ENCODE measurements at places on chromosomes 5 and 9.

- no peak for DNase-seq
Measured at GRCh38 chr9:124190761-124191160, 67.0 kb upstream of the NEK6 start.

DNA sequence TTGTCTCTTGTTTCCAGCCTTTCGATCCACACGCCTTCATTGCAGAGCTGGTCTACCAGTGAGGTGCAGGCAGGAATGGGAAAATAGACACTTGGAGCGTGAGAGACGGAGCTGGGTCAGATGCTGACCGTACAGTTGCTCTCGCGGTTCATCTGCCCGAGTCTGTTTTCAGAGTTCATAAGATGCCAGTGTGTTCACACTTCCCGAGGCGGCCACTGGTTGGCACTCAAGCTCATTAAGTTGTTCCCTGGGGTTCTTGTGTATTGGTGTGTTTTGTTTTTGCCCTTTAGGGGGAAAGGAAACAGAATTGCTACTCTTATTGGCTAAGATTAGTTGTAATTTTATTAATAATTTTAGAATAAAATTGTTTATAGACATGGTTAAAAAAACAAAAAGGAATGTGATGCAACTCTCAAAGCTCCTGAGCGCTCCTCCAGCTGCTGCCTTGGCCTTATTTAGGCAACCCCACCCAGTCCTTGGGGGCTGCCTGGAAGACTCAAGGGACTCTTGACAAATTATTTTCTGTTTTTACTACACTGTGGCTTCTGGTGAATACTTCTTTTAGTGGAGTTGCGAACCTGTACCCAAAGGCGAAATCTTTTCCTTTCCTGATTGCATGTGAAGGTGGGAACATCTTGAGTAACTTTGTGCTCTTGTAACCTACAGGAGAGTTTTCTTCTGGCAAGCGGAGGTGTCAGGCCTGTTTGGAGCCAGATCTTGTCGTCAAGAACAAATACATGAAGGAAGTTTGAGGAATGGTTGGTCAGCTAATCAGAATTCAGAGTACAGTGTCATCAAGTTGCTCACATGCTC lies 146.1 kb downstream of the MAST4 start:
- DNase-seq: no peak

GRCh38 chr5:142841511-142842265 lies 71.5 kb downstream of the ARHGAP26 start:
- no peak for DNase-seq

DNA sequence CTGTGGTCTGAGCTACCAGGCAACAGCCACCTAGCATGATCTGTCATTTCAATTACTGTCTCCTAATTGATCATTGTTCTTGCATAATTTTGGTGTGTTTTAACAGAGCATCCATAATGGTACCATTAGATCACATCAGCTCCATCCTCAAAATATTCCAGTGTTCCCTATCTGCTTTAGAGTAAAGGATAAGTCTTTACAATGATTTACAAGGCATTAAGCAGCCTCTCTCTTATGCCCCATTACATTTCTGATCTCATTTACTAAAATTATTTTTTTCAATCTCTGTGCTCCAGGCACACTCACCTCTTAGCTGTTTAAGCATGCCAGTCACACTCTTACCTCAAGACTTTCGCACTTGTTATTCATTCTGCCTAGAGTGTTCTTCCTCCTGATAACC lies 389.9 kb upstream of the PTPRD start:
- DNase-seq: no peak

DNA sequence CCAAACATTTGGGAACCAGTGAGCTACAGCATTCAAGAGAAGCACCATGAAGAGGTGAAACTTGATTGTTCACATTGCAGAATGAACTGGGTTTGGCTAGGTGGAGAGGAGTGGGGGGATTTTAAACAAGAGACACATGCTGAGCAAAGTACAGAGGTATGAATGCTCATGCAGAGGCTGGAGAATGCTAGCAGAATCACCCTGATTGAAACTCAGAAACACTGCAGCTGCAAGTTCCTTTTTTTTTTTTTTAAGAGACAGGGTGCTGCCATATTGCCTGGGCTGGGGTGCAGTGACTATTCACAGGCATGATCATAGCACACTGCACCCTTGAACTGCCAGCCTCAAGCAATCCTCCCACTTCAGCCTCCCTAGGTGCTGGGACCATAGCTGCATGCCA lies 35.1 kb downstream of the DENND1A start:
- DNase-seq: no peak

DNA sequence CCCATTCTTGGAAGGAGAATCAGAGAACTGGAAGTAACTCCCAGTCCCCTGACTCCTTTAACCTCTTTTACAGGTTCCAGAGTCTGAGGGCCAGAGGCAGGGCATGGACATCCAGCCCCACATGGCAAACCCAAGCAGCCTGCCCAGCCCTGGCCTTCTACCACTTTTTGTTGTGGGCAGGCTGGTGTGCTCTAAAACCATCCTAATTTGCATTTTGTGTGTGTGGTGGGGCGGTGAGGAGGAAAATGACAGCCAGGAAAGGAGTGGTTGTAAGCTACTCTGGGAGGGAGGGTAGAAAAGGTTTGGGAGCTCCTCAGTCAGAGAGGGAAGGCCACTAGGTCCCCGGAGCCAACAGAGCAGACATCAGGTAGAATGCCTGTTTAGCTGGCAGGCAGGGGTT lies 90.6 kb downstream of the PSD2 start:
- DNase-seq: no peak

- DNase-seq: no peak
Measured at GRCh38 chr5:71932131-71932654, 175.1 kb upstream of the MAP1B start.

DNA sequence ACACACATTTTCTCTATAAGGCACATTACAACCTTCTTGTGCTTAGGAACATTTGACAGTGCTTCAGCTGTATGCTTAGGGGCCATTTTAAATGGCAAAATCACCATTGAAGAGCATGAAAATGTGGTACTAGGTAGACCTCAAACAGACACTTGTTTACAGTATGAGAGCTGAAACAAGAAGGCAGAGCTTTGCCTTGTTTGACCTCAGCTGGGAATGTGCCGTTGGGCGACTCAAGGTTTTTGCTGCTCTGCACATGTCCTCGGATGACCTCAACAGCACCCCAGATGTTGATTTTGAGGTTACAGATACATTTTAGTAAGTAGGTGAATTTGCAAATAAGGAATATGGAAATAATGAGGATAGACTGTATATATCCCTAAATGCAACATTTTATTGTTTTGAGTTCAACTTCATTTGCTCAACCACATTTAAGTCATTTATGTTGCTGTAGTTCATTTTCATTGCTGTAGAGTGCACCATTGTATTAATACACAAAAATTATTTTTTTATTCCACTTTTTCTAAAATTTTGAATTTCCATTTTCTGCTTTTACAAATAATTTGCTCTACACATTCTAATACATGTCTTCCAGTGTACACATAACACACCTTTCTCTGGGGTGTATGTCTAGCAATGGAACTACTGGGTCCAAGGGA lies 206.8 kb downstream of the NR3C1 start:
- DNase-seq: no peak

GRCh38 chr9:134128727-134129679 lies 6.9 kb upstream of the WDR5 start:
- no peak for DNase-seq

DNA sequence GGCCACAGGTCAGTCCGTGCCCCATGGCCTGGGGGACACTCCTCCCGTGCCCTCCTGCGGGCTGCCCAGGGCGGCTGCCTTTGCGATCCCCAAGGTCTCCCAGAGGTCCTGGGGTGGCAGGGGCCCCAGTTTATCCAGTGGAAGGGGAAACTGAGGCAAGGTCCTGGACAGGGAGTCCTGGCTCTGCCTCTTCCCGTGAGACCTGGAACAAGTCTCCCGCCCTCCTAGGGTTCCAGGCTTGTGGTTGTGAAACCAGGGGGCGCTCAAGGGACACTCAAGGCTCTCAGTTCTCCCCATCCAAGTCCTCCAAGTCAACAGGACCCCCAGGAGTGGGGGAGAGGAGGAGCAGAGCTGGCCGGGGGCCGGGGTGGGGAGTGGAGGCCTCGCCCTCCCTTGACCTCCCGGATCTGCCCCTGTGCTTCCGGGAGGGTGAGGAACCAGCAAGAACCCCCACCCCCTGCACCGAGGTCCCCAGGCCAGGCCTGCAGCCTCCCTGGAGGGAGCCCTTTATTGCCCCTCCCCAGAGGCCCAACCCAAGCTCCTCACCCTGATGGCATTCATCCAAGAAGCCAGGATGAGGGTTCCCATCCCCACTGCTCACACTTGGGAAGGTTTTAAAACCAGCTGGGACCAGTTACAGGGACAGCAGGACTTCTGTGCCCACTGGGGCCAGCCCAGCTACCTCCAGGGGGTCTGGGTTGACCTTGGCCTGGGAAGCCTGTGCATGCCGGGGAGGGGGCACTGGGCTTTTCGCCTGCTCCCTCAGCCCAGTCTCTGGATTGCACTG lies 24.7 kb upstream of the TMEM250 start:
- DNase-seq: peak; percentile 26

DNA sequence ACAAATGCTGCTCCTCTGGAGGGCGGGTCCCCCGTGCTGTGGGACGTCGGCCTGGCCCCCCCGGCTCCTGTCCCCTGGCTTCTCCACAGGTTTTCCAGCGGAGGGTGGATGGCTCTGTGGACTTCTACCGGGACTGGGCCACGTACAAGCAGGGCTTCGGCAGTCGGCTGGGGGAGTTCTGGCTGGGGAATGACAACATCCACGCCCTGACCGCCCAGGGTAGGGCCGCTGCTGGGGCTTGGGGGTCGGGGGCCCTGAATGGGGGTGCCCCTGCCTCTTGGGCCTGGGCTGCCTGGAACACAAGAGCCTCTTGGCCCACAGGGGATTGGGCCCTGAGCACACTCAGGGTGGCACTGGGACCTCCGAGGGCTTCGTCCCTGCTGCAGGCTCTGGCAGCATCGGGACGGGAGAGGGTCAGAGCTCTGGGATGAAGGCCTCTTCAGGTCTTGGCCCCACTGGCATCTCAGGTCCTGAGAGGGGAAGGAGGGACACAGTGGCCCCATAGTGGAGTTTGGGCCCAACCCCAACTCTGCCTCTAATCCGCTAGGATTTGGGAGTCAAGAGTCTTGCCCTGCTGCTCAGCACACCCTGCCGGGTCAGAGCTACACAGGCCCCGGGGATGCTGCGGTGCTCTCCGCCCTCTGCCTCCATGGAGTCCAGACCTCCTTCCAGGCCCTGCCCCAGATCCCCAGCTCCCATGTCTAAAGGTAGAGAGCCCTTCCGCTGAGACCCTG lies 5.2 kb downstream of the FCN2 start:
- no peak for DNase-seq

DNA sequence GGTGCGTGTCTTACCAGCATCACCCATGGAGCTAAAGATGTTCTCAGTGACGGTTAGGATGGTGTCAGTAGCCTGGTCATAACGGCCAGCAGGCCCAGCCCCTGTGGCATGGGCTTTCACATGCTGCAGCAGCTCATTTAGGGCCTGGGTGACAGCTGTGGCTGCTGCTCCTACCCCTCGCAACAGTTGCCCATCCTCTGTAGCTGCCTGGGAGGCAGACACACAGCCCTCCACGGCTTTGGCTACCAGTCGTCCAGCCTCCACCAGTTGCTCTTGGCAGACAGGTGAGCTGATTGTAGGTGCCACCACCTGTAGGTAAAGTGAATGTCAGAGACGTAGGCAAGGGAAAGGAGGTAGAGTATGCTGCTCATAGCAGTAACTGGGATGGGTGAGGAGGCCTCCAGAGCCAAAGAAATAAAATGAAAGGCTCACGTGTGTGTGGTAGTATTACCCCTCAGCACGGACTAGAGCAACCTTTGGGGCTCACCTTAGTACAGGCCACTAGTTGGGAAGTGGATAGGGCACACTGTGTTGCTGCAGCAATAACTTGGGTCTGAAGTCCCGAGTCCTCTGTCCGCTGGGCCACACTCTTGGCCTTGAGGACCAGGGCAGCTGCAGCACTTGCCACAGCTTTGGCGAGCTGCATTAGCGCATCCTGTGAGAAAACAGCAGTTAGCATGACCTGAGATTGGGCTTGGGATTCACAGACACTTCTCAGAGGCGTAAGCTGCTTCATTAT lies 14.7 kb downstream of the TLN1 start:
- no peak for DNase-seq

DNA sequence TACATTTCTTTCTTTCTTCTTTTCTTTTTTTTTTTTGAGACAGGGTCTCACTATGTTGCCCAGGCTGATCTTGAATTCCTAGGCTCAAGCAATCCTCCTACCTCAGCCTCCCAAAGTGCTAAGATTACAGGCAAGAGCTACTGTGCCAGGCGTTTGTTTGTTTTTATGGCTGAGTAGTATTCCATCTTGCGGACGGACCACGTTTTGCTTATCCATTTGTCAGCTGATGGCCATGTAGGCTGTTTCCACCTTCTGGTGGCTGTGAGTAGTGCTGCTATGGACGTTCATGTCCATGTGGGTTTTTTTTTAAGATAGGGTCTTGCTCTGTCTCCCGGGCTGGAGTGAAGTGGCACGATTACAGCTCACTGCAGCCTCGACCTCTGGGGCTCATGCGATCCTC lies 2.5 kb downstream of the DOK3 start:
- no peak for DNase-seq

DNA sequence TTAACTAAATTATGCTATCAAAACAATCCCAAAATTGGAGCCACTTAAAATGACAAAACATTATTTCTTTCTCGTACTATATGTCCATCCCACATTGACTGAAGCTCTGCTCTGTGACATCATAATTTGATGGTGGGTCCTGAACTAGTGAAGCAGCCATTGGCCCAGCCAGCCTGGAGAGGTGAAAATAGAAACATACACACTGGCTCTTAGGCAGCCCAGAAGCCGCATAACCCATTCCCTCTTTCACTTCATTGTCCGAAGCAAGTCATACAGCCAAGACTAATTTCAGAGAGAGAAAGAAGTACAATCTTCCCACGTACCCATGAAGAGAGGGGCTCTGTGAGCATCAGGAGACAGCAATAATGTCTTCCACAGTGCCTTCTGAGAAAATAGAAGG lies 342.5 kb downstream of the NFIB start:
- DNase-seq: no peak

GRCh38 chr5:139061856-139062255 lies 136.3 kb downstream of the SIL1 start:
- no peak for DNase-seq

- DNase-seq: no peak
Measured at GRCh38 chr9:137355761-137356365, 53.8 kb upstream of the NRARP start.

DNA sequence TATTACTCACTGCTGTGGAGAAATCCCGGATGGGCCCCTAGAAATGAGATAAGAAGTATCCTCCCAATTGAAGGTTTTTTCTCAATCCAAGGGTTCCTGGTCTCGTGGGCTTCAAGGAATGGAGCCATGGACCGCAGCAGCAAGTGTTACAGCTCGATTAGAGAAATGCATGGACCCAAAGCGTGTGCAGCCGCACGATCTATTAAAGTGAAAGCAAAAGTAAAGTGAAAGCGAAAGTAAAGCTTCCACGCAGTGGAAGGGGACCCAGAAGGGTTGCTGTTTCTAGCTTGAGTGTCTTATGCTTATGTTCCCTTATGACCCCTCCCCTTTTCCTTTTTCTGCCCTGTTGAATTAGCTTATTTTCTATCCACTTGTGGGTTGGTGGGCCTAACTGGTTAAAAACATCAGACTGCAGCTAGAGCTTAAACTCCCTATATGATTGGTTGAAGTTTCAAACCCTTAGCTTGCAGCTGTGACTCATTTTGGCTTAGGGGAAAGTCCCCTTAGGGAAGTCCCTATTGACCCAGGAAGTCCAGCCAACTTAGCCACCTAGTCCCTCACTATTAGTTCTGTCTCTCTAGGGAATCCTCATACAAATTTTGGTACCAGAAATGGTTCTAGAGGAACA lies 1111.8 kb downstream of the TAF11L14 start:
- peak; percentile 82 for DNase-seq

- DNase-seq: no peak
Measured at GRCh38 chr9:38352530-38353328, 39.8 kb upstream of the ALDH1B1 start.

GRCh38 chr9:23829580-23830475 lies 3.8 kb upstream of the ELAVL2 start:
- peak; percentile 23 for DNase-seq

GRCh38 chr5:59097116-59097515 lies 514.2 kb downstream of the RAB3C start:
- DNase-seq: no peak

All from Kasumi-1 (cell line).